ENCODE measurements at places on chromosomes 12 and 14.

GRCh38 chr12:52667509-52667908 lies 12.7 kb downstream of the KRT1 start:
- DNase-seq, result no peak

DNA sequence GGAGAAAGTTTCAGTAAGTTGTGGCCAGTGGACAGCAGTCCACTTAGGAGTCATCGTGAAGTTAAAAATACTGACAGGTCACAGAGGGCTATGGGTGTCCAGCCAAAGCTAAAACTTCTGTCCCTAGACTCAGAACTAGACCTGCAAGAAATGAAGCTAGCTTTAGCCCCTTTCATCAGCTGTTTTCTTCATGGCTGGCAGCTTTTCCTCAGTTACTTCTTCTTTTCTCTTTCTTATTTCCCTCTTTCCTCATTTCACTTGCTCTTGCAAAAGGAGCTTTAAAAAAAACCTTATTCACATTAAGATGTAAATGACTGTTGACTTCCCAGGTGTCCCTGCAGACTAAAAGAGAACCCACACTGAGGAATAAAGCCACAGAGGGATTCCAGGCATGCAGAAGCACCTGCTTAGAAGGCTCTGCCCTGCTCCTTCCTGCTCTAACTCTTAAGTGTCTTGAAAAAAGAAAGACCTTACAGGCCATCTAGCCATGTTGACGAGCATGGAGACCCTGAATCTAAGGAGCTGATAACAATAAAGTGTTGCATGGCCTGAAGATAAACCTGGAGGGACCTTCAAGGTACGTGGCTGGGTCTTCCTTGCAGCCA lies 69.7 kb upstream of the CCND2 start:
- DNase-seq, result no peak

GRCh38 chr12:11650286-11651281 lies 1.1 kb downstream of the ETV6 start:
- no peak for DNase-seq

DNA sequence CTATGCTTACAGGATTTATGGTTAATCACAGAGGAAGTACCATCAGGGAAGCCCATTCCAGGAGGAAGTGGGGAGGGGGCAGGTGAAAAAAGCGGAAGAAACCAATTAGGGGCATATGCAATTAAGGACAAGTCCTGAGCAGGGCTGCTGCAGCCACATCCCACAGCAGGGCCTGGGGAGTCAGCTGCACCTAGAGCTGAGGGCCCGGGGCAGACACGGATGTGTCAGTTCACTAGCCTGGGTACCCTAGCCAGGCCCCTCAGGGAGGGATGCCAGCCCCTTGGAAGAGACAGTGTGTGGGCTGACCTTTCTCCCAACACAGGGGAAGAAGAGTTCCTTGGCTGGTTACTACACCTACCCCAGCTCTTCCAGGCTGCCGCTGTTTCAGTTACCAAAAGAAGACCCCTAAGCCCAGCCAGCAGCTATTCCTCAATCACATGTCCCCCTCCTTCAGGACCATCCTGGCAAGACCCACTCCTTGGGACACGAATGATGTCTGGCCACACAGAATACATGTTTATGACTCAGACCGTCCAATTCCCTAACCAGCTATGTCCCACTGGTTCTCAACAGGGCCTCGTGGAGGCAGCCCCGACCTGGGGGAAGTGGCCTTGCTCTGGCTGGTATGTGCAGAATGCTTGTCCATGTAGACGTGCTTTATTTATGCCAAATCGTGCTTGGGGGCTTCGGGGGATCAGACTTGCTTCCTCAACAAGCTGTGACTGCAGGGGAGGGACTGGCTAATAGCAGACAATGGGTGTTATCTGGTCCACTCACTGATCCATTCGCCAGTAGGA lies 133.7 kb upstream of the RTL1 start:
- DNase-seq, result no peak

GRCh38 chr14:83893447-83893846 lies 1636.5 kb upstream of the FLRT2 start:
- no peak for DNase-seq

DNA sequence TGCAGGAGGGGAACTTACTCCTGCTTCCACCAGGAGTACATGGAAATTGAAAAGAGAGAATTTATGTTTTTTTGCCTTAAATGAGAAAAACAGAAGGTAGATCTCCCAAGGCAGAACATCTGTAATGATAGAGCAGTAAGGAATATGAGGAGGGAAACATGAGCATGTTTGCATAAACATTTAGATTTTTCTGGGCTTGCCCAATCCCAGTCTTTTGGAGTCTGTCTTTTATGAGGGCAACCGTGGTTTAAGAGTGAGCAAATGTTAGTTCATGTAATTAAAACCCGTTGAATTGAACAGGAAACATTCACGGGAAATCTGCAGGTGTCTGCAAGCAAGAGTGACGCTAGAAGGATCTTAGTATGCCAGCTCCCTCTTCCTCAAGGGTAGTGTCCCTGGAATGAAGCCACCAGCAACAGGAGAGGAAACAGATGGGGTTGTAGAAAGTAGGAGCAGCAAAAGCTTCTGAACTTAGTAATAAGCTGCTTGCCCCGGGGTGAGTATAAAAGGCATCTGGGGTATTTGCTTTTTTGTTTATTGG lies 79.3 kb downstream of the ARF6 start:
- DNase-seq, result peak; percentile 74

DNA sequence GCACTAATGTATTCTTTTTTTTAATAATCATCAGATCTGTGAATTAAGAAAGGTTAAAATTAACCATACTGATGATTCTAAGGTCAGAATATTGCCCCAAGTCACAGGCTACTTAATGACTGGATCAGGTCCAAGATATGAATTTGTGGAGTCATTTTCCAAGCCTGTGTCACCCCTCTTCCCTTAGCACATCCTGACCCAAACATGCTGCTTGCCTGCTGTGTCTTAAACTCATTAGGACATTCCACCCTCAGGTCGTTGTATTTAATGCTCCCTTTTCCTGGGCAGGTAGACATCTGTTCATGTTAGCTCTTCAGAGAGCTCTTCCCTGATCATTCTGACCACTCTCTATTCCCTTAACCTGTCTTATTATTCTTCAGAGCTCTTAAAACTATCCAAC lies 463.5 kb upstream of the PDE3A start:
- DNase-seq, result no peak

- no peak for DNase-seq
Observed at GRCh38 chr14:100771121-100771800, 44.6 kb downstream of the DLK1 start.

GRCh38 chr12:104411826-104412641 lies 44.7 kb upstream of the CHST11 start:
- no peak for DNase-seq

GRCh38 chr14:80629606-80630005 lies 311.9 kb downstream of the CEP128 start:
- DNase-seq, result no peak
